Iris pigment epithelial cell (primary cell): ENCODE measurements at places on chromosomes 5 and 9.

GRCh38 chr5:42491699-42492098 is 68.5 kb downstream of the GHR start:
- no peak for DNase-seq

GRCh38 chr5:12354686-12355085 is 450.4 kb upstream of the CTNND2 start:
- DNase-seq: no peak

- peak; percentile 68 for DNase-seq
Measured at GRCh38 chr5:83654427-83654994, 66.1 kb downstream of the HAPLN1 start.

DNA sequence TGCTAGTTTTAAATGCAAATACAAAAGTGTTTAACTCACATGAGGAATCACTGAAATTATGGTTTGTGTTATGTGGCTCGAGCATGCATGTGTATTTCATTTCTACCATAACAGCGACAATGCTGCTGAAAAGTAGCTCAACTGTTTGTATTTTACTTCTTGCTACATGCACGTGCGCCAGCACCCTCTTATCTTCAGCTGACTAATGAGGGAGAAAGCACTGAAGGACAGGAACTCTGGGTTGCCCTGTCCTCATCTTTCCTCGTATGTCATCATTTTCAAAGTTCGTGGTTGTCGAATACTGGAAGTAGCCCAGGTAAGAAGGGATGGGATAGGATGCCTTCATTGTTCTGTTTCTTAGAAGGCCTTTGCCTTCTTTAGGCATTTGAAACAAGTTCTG is 120.3 kb downstream of the SYK start:
- no peak for DNase-seq

- DNase-seq: no peak
Measured at GRCh38 chr5:124050120-124050770, 538.3 kb downstream of the CSNK1G3 start.

- peak; percentile 53 for DNase-seq
Measured at GRCh38 chr5:32173267-32174010, 680 bp downstream of the GOLPH3 start.

GRCh38 chr9:133116346-133117231 is 4.5 kb downstream of the RALGDS start:
- no peak for DNase-seq

DNA sequence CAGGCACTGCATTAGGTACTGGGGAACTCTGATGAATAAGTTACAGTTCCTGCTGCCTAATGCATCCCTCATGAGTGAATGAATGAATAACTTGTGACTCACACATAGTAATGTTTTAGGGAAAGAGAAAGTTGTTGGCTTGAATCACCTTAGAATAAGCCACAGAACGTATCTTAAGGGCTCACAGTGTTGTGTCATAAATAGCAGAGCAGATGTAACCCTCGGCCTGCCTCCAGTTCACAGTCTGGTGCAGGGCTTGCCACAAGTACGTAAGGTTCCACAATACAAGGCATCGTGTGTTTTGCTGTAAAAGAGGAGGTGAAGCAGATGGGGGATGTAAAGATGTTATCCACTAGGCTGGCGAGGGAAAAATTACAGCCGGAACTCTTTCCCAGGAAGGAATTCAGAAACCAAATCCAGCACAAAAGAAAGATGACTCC is 218.7 kb downstream of the TRPM3 start:
- peak; percentile 99 for DNase-seq

DNA sequence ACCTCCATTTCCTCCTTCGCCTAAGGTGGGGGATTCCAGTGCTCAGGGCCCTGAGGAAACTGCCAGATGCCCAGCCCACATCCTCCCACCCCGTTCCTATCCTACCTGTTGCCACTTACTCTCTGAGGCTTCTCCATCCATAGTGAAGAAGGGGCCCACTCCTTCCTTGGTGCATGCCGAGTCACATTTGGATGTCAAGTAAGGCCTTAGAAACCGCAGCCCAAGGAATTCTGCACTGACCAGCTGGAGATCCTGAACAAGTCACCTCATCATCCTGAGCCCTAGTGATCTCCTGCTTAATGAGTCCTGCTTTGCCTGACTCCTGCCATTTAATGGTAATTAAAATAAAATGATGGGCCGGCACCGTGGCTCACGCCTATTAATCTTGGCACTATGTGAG is 6.7 kb upstream of the TNIP1 start:
- no peak for DNase-seq

- DNase-seq: peak; percentile 41
Measured at GRCh38 chr5:109682383-109682782, 7.3 kb upstream of the MAN2A1 start.

DNA sequence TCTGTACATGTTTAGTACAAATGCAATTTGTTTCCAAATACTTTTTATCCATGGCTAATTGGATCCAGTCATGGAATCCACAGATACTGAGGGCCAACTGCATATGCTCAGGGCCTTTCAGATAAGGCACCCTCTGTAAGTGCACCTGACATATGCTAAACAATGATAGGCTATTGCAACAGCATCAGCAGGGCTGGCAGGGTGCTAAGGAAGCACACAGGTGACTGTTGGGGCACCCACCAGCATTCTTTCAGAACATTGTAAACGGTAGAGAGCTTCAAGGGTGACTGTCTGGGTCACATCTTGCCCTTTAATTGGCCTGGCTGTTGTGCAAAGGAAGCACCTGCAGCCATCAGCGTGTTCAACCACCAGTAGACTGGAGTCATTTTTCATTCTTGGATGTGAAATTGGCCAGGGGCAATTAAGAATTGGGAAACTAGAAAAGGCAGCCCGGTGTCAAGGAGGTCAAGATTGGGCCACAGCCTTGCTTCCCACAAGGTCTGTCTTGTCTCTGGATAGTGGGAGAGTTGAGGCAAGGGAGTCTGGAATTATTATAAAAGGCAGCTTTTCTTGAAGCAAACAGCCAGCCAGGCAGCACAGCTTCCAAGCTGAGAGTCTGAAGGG is 129.3 kb upstream of the RAI14 start:
- DNase-seq: no peak
